Left ventricle myocardium inferior (tissue), 1 donor: ENCODE measurements at places on chromosomes 1 and 21. TPM values are rescaled to one million over a fixed set of nuclear protein-coding genes. Genes with fewer than 3 reads are reported as not detected.

- DNase-seq = no peak
Measured at GRCh38 chr21:27817074-27817473, 850.2 kb upstream of the ADAMTS5 start.

Gene LRRC52
- total RNA-seq = 1.8 TPM

DNA sequence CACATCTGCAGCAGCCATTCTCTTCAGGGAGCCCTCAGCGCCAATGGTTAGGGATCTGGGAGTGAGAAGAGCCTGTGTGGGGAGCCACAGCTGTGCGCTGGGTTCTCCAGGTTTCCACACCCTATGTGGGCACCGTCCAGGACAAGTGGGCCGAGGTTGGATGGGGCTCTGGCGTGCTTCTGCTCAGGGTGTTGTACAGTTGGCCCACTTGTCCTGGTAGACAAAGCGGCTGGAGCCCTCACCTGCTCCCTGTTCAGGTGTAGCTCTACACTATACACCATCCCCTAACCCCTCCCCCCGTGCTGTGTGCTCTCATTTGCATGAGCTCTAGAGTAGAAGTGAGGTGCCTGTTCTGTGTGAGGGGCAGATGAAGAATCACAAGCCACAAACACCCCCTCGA lies 12.2 kb downstream of the SH3BP5L start:
- no peak for DNase-seq

DNA sequence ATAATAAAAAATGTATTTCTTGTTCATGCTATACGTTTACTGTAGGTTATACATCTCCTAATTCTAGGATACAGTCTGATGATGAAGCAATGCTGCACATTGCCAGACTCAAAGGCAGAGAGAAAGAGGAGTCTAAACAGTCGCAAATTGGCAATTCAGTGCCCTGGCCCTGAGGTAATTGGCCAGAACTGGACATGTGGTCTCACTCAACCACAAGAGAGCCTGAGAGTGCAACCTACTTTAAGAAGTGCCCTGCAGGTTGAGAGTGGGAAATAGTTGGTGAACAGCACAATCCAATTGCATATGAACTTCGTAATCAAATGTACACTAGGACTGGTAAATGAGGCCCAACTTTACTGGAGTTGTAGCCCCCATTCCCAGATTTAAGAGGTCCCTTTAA lies 5.0 kb upstream of the SLC35A3 start:
- DNase-seq = no peak

- DNase-seq = no peak
Measured at GRCh38 chr21:25578056-25578961, 29.0 kb downstream of the MRPL39 start.

DNA sequence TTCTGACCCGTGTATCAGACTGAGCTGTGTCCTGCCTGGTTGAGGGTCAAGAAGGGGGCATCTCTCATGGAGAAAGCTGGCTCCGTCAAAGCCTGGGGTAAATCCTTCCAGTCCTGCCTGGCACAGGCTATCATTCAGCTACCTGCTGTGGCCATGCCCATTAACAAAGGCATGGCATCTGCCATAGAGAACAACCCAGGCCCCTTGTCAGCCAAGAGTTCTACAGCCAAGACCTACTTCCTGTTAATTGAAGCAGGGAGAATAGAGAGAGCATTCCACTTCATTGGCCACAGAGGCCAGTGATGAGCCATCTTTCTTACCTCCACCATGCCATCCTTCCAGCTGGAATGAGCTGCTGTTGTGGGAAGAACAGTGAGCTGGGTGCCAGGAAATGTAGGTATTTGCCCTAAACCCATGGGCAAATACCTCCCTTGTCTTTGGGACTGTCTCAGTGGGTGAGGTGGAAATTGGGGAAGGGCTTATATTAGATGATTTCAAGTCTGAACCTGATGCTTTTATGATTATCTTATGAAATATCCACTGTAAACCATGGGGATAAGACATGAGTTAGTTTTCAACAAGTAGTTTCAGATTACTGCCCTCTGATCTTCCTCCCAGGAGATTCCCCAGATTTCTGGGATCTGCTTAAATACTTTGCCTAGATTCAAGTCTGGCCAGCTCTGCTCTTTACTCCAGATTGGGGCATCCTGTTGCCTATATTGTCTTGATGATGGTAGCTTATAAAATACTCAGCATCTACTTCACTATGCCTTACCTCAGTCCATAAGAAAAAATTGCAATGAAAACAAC lies 11.2 kb upstream of the KCNQ4 start:
- DNase-seq = no peak

DNA sequence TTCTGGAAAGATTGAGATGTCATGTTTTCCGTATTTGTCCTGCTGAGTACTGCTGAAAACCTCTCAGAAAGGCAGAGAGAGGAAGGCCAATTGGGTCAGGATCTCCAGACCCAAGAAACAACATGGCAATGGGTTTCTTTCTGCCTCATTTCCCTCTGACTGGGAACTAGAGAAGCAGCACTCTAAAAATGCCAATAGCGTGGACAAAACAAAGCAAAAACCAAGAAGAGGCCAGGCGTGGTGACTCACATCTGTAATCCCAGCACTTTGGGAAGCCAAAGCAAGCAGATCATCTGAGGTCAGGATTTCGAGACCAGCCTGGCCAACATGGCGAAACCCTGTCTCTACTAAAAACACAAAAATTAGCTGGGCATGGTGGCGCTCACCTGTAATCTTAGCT lies 18.3 kb downstream of the TNFRSF9 start:
- no peak for DNase-seq

- DNase-seq = no peak
Measured at GRCh38 chr1:45772971-45773370, 22.5 kb upstream of the IPP start.

GRCh38 chr1:118223426-118223825 lies 38.4 kb upstream of the SPAG17 start:
- DNase-seq = peak; percentile 12

GRCh38 chr21:42733037-42733627 lies 79.7 kb downstream of the PDE9A start:
- no peak for DNase-seq

GRCh38 chr1:31786366-31787060 lies 22.4 kb upstream of the ADGRB2 start:
- no peak for DNase-seq

DNA sequence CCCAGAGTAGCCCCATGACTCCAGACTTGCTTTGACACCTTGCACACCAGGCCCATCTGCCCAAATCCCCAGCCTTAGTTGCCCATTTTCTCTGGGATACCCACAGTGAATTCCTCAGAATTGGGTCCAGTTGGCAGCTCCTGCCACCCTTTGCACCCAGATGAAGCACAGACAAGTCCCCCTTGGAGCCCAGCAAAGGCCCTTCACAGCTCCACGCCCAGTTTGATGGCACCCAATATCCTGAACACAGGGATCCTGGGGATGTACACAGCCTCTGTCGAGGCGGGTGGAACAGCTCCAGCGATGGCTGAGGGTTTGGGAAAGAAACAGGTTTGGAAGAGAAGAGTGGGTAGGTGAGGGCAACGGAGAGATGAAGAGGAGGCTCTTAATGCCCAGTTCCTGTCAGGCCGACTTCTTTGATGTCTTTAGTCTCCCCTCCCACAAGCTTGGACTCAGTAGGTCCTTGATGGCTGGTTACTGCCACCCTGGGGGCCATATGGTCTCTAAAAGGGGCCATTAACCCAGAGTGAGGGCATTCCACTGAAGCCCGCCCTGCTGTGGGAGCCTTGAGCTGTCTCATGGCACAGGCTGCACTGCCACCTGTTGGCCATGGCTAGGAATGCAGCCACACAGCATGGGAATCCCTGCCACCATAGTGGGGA lies 21.7 kb downstream of the TMEM53 start:
- DNase-seq = peak; percentile 73

DNA sequence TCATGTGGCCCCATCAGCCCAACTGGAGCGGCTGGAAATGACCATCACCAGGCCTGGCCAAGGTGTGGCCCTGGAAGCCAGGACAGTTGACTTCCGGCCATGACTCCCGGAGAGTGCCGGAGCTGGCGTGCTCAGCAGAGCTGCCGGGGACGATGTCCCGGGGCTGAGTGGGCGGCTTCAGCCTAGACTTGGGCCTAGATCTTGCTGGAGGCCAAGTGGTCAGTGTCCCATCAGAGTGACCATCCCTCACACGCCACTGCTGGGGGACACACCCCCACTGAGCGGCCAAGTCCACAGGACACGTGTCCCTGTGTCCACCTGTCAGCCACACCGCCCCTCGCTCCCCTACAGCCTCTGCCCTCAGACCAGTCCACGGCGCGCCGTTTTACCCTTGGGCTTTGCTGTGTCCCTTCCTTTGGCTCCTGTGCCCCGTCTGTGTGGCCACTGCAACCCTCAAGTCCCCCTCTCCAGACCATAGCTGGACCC lies 4.0 kb downstream of the FAAP20 start:
- DNase-seq = no peak

DNA sequence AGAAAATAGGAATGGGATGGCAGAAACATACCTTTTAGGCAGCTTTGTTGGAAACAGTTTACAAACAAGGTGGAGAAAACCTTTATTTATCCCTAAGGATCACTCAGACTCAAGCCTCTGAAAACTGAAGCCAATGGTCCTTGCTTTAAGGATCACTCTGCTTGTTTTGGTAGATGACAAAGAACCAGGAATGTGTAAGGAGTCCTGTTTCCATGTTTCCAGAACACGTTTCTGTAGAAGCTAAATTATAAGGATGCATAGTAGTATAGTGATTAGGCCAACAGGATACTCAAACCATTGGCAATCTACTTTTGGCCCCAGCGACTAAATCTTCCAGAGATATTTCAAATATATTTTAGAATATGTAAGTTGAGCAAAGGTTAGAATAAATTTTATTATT lies 149.1 kb upstream of the HP1BP3 start:
- DNase-seq = no peak

- DNase-seq = no peak
Measured at GRCh38 chr1:185487026-185487425, 170.0 kb upstream of the IVNS1ABP start.

Gene HOOK1
- total RNA-seq = 4.0 TPM

Gene PDPN
- 16.7 TPM for total RNA-seq

Gene AMY2B
- total RNA-seq = 23.9 TPM

DNA sequence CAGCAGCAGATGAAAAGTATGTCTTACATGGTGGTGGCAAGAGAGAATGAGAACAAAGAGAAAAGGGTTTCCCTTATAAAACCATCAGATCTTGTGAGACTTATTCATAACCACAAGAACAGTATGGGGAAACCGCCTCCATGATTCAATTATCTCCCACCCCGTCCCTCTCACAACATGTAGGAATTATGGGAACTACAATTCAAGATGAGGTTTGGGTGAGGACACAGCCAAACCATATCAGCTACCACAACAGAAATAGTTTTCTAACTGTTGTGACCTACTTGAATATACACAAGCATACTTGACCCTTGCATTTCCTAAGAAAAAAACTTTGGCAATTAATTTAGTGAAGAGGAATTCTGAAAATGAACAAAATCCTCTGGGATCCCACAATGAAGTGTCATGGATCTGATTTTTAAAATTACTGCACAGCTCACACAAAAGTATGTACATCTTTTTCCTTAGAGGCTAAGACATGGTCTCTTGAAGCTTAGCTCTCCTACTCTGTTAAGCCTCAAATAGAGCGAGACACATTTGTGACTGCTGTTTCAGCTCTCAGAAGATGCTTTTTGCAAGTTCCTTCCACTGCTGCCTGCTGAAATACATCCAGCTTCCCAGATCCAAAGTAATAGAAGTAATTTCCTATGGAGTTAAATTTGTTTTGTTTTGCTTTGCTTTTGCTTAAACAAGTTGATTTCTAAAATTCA lies 265.8 kb downstream of the DPYD start:
- no peak for DNase-seq

Gene SPRR2F
- not detected for total RNA-seq

Gene NBPF1
- 9.7 TPM for total RNA-seq

DNA sequence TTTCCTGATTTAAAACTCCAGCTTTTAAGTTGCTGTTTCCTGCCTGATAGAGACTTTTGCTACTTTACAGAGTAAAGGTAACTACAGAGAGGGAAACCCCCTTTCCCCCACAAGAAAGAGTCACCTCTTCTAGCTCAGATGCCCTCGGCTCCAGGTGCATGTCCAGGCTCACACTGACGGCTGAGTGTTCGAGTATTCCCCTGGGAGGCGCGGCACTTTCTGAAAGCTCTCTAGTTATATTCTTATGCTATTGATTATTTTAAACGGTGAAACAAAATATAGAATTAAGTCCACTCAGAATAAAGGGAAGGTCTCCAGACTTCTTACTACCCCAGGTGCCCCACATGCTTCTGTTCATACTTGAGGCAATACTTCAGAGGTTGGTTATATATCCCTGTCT lies 160.3 kb upstream of the FMN2 start:
- DNase-seq = no peak

GRCh38 chr1:216688127-216688657 lies 35.0 kb downstream of the ESRRG start:
- DNase-seq = no peak

Gene KRTAP19-1
- not detected for total RNA-seq

DNA sequence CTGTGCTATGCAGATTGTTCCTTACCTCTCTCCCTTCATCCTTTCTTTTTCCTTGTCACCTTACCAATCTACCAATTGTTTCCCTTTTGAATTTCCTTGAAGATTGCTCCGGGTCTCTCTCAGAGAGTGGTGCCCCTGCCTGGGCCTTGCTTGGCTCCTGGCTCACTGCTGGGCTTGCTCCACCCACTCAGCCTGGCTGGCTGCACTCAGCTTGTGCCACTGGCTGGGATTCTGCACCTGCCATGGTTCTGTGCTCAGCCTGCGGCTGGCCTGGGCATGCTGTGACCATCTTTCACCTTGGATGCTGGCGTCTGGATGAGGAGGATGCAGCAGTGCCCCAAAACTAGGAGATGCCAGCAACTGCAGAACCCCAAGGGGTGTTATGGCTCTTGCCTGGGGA lies 463.9 kb upstream of the CXADR start:
- DNase-seq = no peak

GRCh38 chr1:109906160-109906838 lies 4.3 kb upstream of the CSF1 start:
- DNase-seq = no peak

Gene DNAJC6
- total RNA-seq = 4.7 TPM

DNA sequence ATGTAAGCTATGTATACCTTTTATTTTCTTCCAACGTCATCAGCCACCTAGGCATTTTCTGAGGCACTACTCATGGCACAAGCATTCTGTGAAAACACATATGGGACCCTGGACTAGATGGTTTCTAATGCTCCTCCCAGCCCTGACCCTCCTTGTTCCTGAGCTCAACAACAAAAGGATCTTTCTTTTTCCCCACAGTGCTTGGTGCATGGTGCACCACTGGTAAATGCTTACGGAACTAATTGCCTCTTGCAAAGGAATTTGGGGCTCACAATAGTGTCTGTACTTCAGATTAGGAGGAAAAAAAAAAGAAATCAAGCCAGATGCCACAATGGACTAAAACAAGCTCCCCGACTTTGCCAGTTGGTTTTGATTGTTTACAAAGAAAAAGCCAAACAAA lies 390.5 kb downstream of the PLPP3 start:
- no peak for DNase-seq

DNA sequence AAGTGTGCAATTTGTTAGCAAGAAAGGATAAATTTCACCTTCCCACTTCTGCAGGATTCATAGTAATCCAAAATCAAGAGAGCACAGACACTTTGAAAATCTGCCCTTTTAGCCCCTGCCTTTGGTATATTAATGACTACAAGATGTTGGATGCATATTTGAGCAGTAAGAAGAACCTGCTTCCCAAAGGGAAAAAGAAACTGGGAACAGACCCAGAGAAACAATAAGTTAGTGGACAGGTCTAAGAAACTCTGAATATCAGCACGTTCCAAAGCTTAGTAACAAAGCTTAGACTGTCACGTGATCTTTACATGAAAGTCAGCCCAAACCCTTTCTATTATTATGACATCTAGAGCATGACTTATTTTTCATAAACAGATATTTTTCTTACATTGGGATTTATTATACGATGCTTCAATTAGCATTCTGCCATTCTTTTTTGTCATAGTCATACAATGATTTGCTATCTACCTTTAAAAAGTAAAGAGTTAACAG lies 390.9 kb upstream of the ADGRL2 start:
- no peak for DNase-seq
